ENCODE measurements at places on chromosomes 2 and 18.

DNA sequence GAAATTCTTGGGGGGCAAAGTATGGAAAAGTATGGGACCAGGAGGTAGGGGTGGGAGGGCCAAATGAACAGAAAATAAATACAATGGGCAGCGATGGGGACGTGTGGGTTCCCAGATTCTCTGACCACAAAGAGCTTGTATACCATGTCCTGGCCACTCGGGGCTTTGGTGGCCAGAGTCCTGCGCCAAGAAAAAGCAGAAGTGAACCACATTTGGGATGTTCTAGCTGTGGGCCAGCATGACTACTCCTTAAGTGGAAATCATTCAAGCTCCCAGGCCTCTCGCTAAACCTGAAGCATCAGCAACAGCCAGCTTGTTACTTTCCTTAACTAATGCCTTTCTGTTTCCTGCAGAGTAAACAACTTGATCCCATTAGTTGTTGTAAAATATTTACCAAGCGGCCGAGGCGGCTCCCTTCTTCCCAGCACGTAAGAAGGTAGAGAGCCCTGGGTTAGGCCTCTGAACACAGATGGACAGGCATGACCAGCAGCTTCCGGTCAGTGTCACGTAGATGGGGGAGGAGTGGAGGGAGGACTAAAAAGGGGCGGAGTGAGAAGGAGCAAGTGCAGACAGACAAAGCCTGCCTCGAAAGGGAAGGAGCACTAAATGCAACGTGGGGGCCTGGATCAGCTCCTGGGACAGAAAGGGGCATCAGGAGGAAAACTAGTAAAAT is 88.2 kb downstream of the GALNT14 start:
- ATAC-seq: no peak

DNA sequence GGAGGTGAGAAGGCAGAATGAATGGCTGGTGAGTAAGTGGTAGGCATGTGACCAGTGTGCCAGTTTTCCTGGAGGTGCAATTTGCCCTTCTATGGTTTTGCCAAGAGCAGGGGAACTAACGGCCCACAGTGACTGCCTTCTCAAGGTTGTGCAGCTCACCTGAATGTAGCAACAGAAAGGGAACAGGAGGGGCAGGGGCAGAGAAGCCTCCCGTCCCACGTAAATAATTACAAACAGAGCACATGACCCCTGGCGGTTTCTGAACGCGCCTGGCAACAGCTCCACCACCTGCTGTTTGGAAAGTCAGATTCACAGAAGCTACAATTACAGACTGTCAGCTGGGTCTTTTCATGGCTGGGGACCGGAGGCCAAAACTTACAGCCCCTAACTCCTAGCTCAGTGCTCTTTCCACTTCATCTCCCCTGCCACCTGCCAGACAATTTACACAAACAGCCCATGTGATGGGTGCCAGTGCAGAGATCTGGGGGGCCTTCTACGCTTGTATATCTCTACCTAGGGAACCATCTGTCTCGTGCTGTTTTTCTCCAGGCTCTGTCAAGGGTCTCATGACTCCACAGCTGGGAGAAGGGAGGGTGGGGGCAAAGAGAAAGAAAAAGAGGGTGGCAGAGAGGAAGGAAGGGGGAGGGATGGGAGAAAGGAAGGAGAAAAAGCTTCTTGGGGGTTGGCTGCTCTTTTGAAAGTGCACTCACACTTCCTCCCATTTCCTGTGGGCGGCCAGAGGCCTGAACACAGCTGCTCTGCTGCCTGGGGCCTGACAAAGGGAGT is 69.6 kb downstream of the POLR1A start:
- peak; percentile 61 for ATAC-seq

GRCh38 chr18:11990539-11990938 is 9.2 kb downstream of the IMPA2 start:
- no peak for ATAC-seq

GRCh38 chr18:4017480-4017879 is 437.6 kb downstream of the DLGAP1 start:
- ATAC-seq: no peak

DNA sequence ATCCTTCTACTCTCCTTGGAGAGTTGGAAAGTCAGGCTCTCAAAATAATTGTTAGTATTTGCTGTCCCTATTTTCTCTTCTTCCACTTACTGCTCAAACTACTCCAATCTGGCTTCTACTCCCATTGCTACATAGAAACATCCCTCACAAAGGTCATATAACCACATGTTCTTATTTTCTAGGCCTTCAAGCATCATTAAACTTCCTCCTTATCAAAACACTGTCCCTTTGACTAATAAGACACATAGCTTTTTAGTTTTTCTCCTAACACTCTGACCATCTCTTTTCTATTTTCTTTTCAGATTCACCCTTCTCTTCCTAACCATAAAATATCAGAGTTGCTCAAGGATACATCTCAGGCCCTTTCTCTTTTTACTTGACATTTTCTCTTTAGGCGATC is 148.3 kb downstream of the MBD2 start:
- no peak for ATAC-seq

Measured in activated T-helper 17 cell treated with anti-CD3 and anti-CD28 coated beads, Interleukin-2, amount 50 U/mL, for 72 hours (primary cell).